Mesothelial cell of epicardium (in vitro differentiated cells): ENCODE measurements at places on chromosomes 5 and 9. TPM values are rescaled to one million over a fixed set of nuclear protein-coding genes. Genes with fewer than 3 reads are reported as not detected.

PJA2 gene
- total RNA-seq: 69.2 to 70.7 TPM (median 70.5 TPM) in 3 replicates

SPINK7 gene
- not detected in 3 replicates for total RNA-seq

ITGA1 gene
- total RNA-seq: 8.3 to 10.8 TPM (median 9.1 TPM) in 3 replicates

SLC36A3 gene
- not detected in 3 replicates for total RNA-seq

PCDHB14 gene
- total RNA-seq: 7.1 to 8.6 TPM (median 7.7 TPM) in 3 replicates

DENND1A gene
- 23.4 to 23.9 TPM (median 23.8 TPM) in 3 replicates for total RNA-seq

CCNI2 gene
- total RNA-seq: 1.5 to 2.5 TPM (median 1.8 TPM) in 3 replicates

FBP2 gene
- not detected in 3 replicates for total RNA-seq

TAF11L10 gene
- not detected in 3 replicates for total RNA-seq

GRAMD2B gene
- 12.0 to 15.0 TPM (median 14.0 TPM) in 3 replicates for total RNA-seq

DNA sequence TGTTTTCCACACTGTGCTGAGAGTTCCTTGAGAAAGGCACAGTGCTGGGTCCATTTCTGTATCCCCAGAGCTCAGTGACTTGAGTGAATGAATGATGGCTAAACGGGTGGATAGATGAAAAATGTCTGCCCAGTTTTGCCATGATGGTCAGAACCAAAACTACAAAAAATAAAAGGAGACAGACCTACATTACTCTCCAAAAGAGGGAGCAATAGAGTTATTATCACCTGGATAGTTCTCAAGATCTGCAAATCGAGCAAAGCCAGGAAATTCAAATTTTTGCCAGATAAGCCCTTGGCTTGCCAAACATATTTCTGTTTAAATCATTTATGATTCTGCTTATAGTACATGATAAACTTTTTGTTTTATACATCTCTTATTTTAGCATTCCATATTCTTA is 214.2 kb upstream of the ZNF462 start:
- no peak for DNase-seq

DNA sequence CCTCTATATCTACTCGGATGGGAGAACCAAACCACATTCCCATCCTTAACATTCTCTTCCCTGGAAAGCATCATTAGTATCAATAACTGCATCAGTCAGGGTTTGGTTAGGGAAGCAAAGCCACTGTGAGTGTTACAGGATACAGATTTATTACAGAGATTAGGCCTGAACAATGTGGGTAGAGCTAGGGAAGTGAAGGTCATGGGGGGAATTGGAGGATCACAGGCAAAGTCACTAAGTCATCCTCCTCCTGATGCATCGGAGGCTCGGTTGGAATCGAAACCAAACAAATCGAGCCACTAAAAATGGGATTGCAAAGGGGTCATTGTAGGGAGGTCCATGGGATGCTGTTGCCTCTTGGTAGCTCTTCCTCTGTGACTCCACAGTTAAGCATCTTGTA is 61.8 kb upstream of the ZBTB43 start:
- no peak for DNase-seq

GRCh38 chr5:90548069-90548593 is 10.5 kb upstream of the ADGRV1 start:
- no peak for DNase-seq

DNA sequence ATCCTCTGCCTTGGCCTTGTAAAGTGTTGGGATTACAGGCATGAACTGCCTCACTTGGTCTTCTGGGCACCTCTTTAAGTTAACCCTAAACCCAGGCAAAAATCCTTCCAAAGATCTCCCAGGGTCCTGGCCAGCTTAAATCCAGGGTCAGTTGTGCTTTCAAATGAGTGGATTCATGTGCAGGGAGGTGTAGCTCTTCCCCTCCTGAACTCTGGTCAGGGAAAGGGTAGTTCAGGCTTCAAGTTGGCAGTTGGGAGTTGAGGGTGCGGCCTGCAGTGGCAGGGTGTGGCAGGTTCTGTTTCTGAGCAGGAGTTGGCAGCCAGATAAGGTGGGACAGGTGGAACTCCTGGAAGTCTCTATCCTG is 3.6 kb downstream of the HNRNPAB start:
- no peak for DNase-seq

- DNase-seq: no peak
These were observed 1.2 kb upstream of the BTF3 start for GRCh38 chr5:73496984-73497457.

DNA sequence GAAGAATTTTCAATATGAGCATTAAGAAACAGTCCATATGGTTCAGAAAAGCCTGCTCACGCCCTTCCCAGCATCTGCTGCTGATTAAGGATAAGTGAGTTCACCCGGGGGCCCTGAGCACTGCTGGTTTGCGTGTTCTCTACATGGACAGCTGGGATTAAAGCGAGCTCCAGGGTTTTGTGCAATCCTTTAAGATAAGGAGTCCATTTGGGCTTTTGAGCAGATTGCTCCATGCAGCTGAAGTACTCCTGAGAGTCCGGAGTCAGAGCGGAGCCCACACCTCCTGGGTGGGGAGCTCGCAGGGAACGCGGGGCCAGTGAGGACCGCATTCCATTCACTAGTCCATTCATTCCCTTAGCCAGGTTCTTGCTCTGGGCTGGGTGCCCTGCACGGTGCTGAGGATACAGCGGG is 149.3 kb upstream of the COL5A1 start:
- DNase-seq: peak; percentile 56

- no peak for DNase-seq
These were observed 179.9 kb upstream of the KLF4 start for GRCh38 chr9:107669422-107669821.

DNA sequence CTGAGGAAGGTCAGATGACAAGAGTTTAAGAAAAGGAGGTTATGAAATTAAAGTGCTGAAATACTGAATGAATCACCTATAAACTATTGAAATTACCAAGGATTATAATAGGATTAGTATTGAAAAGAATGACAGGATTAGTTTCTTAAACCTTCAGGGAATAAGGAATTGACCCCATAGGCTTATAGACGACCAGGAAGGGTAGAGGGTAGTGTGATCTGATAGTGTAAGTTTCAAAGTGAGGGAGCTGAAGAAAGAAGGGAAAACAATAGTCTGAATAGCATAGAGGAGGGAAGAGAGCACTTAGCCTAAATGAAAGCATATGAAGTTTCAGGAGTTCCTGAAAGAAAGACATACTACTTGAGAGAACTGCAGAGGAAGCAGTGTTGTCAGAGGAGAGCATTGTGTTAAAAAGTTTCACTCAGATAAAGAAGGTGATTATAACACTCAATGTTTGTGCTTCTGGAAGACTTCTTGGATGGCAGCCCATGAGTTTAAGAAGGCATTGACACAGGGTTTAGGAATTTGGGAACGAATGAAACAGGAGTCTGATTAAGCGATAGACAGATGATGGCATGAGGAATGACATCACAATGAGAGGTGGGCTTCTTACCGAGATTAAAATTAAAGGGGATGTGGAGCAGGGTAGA is 557.9 kb upstream of the GRAMD2B start:
- DNase-seq: no peak

- DNase-seq: no peak
These were observed 33.4 kb downstream of the BARHL1 start for GRCh38 chr9:132615774-132616173.

DNA sequence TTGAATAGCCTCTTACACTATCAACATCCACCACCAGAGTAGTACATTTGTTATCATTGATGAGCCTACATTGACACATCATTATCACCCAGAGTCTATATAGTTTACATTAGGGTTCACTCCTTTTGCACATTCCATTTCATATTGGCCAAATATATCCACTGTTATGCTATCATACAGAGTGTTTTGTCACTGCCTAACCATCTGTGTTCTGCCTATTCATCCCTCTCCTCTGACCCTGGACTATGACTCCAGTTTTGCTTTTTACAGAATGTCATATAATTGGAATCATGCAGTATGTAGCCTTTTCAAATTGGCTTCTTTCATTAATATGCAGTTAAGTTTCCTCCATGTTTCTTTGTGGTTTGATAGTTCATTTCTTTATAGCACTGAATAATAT is 904.7 kb downstream of the TLE1 start:
- DNase-seq: no peak

DNA sequence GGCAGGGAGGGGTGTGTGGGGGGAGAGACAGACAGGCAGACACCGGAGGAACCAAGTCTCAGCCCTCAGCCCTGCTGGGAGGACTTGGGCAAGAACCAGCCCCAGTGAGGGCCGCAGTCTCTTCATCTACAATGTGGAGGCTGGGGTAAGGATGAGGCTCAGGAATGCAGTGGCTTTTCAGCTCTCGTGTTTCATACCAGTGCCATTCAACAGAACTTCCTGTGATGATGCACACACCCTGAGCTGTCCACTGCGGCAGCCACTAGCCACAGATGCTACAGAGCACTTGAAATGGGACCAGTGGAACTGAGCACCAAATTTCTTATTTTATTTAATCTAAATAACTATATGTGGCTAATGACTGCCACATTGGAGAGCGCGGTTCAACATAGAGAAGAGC is 10.7 kb downstream of the CAMK2A start:
- DNase-seq: no peak

DNA sequence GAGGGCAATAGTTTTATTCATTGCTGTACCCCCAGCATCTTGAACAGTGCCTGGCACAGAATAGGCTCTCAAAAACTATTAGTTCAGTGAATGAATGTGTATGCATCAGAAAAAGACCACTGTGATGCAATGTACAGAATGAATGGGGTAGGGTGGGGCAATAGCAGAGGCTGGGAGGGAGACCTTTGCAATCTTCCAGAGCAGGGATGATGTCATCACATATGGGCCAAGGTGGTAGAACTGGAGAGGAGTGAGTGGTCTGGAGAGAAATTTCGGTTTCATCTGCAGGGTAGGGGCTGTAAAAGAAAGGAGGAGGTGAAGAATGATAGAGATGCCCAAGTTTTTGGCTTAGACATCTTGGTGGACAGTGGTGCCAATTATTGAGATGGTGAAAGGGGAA is 23.4 kb upstream of the ARAP3 start:
- DNase-seq: no peak

- DNase-seq: no peak
These were observed 251.6 kb upstream of the PTGER4 start for GRCh38 chr5:40428126-40428525.

GRCh38 chr9:34674440-34674839 is 12.0 kb upstream of the CCL27 start:
- DNase-seq: no peak

GRCh38 chr5:4576161-4576748 is 563.9 kb upstream of the ADAMTS16 start:
- DNase-seq: no peak

GRCh38 chr5:39469176-39469575 is 44.4 kb upstream of the DAB2 start:
- DNase-seq: no peak
